ENCODE measurements at places on chromosomes 1 and 21.

DNA sequence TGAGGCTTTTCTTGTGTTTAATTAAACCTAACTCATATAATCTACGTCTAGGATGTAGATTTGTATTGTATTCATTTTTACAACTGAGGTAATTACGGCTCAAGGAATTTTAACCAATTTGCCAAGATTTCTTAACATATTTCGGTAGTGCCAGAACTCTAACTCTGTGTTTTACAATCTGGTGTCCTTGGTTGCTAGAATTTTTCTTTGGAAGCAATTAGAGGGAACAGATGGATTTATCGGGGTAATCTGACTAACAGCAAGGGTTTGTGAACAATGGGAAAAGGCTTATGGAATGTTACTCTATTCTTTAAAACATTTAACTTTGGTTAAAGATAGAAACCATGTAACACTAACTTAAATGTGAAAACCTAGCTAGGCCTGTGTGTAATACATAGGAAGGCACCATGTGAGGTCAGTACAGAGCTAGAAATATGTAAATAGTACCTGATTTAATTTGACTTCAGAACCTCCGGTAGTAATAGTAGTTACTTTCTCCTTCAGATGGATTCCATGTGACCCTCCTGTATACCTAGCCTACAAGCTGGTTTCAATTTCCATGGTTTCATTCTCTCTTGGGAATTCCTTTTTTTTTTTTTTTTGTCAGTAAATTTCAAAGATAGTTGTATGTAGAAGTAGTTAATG is 1.2 kb downstream of the MTF2 start:
- ATAC-seq: peak; percentile 54

DNA sequence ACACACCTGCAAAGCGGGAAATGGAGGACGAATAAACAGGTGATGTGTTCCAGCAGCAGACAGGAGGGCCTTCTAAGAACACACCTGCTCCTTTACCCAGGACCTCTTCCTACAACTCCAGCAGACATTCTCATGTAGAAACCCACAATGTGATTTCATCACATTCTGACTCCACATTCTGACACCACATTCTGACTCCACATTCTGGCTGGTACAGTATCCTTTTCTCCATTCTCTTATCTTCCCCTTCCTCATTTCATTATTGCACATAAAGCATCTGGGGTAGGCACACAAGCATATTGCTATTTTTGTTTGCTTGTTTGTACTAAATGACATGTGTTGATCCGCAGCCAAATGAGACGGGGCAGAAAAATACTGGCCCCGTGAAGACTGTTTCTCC is 3.6 kb upstream of the ZNF124 start:
- no peak for ATAC-seq

GRCh38 chr1:235802573-235803346 is 63.9 kb downstream of the LYST start:
- peak; percentile 53 for ATAC-seq

DNA sequence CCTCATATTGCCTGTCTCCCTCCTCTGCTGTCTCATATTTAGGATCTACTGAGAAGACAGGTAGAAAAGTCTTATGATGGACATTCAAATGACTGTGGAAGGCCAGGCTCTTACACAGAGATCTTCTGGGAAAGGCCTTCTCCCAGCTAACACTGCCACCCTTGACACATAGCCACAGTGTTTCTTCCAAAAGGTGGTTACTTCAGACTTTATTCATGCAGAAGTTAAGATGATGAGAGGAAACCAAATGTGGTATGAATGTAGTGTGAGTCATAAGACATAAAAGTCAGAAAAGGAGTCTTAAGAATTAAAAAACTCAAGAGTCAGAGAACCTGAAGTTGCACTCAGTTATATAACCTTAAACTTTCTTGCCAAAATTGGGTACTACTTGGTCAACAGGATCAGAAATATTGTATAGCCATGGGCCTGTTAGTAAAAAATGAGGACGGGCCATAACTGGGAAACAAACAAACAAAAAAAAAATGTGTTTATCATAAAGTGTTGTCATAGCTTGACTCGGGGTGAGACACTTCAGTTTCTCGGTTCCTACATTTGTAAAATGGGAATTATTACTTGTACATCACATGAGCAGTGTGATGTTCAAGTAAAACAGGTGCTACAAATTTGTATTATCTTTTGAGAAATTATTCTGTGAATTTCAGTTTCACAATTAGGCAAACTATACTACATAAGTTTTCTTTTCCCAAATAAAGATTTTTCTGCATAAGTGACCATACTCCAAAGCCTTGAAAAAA is 1.2 kb upstream of the DENND1B start:
- ATAC-seq: peak; percentile 80

DNA sequence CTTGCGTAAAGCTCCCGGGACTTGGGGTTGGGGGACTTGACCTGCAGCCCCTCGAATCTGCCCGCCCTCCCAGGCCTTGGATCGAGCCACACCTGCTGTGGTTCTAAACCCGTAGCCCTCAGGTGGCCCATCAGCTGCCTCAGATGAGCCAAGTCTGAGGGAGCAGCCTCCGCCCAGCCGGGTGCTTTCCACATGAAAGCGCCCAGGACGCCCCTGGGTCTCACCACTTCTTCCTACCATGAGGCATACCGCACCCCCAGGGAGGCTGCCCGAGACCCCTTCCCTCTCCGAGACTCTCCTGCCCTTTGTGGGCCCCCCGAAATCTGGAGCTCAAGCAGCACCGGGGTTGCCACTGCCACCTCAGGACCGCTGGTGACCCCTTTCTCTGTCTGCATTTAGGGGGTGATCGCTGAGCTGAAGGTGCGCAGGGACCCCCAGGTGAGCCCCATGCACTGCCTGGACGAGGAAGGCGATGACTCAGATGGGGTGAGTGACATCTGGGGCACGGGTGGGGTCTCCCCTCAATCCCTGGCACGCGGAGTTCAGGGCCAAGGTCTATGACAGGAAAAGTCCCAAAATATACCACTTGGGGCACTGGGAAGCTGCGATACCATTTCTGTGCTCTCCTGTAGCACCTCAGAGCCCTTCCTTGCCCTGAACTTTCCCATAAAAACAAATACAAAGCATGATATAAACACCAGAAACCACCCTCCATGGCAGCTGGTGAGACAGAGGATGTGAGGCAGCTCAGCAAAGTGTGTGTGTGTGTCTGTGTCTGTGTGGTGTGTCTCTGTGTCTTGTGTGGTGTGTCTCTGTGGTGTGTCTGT is 68.5 kb downstream of the SLC19A1 start:
- no peak for ATAC-seq
